ENCODE measurements at places on chromosomes 7 and 10. TPM values are rescaled to one million over a fixed set of nuclear protein-coding genes. Genes with fewer than 3 reads are reported as not detected.

The IGFBP3 gene
- 10.0 TPM for total RNA-seq

GRCh38 chr7:157431173-157431950 lies 94.6 kb downstream of the DNAJB6 start:
- no peak for DNase-seq

DNA sequence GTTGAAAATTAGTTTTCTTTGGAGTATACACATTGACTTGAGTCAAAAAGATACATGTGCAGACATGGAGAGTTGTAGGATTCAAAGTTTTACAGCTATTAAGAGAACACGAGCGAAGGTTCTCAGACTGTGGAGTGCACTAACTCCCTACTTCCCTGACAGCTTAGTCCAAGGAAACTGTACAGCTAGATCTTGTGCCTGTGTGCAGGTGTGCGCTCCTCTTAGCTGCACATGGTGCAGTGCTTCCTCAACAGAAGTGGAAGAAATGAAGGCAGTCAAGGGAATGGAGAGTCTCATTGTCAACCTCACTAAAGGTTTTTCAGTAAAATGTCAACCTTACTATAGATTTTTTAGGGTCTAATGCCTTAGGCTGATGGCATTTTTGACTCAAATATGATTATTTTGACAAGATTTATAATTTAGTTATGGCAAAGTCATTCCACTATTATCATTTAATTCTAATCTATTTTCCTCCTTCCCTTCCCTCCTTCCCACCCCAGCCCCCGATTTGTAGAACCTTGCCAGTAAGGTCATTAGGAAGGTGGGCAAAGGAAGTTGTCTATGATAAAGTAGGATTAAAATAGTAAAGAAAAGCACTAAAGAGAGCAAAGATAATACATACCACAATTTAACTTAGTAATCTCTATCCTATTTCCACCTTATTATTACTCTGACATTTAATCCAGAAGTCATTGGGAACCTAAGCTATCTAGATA lies 13.6 kb downstream of the PDK4 start:
- no peak for DNase-seq

DNA sequence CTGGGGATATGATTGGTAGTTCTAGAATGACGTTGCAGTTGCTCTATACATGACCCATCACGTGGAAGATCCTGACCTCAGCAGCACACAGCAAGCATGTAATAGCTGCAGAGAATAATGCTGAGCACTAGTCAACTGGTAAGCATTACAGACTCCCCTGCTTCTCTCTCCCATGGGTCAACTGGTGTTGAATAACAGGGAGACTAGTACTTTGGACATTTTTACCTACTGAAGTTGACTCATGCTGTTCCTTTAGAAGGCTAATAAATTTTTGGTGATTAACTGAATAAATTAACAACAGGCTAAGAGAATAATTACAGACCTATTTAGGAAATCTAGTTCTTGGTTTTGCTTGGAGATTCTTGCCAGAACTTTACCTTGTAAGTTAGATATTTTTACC lies 234.1 kb downstream of the AUTS2 start:
- no peak for DNase-seq

DNA sequence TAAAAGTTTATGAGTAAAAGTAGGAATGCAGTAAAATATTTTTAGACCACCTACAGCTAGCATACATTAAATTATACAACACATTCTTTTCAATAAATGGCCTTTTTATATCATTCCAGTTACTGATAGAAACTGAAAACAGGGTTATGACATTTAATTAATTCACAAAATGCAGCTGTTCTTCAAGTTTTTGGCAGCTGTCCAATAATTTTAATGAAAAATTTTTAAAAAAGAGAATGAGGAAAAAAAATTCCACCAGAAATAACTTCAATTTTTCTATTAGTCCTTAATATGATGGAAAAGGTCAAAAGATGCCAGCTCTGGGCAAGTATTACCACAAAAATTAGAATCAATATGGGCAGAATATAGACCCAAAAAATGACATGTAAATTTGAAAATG lies 11.9 kb upstream of the LRRC72 start:
- no peak for DNase-seq

- no peak for DNase-seq
Measured at GRCh38 chr10:73810358-73810734, 1.1 kb downstream of the NDST2 start.

DNA sequence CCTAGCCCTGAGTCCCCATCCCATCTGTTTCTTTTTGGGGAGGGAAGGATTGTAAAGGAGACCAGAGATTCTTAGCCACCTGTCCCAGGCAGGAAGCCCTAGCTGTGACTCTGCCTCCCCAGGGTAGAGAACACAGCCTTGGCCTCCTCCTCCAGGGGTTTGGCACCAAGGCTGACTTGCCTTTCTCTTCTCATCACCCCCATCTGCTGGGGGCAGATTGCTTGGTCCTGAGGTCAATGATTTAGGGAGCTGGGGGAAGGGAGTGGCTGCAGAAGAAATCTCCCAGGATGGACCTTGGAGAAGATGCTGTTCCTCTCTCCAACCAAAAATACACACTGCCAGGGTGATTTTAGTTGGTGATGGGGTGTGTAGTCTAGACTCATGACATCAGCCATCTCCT lies 2.6 kb upstream of the MNX1 start:
- no peak for DNase-seq

- no peak for DNase-seq
Measured at GRCh38 chr7:4774658-4775249, 669 bp upstream of the AP5Z1 start.

DNA sequence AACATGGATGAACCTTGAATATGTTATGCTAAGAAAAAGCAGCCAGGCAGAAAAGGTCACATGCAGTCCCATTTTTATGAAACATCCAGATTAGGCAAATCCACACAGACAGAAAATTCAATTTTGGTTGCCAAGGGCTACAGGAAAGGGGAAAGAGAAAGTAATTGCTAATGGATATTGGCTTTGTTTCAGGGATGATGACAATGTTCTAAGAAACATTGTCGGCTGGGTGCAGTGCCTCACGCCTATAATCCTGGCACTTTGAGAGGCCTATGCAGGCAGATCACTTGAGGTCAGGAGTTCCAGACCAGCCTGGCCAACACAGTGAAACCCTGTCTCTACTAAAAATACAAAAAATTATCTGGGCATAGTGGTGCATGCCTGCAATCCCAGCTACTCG lies 23.0 kb downstream of the ZNF33B start:
- no peak for DNase-seq

- DNase-seq, result no peak
Measured at GRCh38 chr7:157715938-157716280, 379.1 kb downstream of the DNAJB6 start.

GRCh38 chr7:21071561-21072501 lies 285.1 kb upstream of the SP8 start:
- no peak for DNase-seq

The PNLIPRP1 gene
- total RNA-seq, result not detected

GRCh38 chr7:113217314-113217713 lies 99.0 kb upstream of the SMIM30 start:
- no peak for DNase-seq

GRCh38 chr10:91705948-91706670 lies 73.2 kb upstream of the PPP1R3C start:
- DNase-seq, result no peak

- DNase-seq, result peak; percentile 44
Measured at GRCh38 chr10:124648738-124649137, 95.4 kb downstream of the FAM53B start.

DNA sequence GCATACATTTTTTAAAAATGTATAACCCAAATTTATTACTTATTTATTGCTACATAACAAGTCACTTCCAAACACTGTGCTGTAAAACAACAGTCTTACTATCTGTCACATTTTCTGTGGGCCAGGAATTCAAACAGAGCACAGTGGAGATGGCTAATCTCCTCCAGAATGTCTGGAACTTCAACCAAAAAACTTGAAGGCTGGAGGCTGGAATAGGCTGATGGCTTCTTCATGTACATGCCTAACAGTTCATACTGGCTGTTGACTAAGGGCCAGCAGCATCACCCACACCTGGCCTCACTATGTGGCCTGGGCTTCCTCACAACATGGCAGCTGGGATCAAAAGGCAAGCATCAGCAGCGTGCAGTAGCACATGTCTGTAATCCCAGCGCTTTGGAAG lies 92.4 kb upstream of the KMT2E start:
- DNase-seq, result no peak

The ABHD11 gene
- total RNA-seq, result 11.5 TPM

The FZD1 gene
- total RNA-seq, result 0.22 TPM

Measured in CD4-positive, alpha-beta T cell (primary cell).